ENCODE measurements at places on chromosomes 13 and 19.

DNA sequence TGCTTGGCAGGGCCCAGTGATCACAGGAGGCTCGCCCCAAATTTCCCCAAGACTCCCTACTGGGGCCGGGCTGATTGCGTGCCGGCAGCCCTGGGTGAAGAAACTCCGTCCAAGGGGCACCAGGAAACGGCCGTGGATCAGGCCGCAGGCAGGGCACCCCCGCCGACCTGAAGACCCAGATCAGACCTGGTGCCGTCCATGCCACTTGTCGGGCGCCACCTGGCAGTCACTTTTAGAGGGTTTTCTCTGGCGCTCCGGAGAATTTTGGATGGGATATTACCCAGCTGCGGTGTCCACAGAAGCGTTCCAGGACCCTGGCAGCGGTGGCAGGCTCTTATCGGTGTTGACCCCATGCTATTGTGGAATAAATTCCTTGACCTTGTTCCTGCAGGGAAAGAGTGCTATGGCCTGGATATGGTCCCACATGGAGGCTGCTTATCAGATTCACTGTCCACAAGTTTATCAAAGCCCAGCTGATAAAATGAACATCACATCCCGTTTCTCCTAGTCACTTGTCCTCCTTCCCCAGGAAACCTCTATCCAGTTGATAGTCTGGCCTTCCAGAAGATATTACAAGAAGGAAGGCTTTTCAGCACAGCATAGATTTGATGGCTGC is 38.2 kb downstream of the IGFL2 start:
- no peak for DNase-seq

GRCh38 chr19:33032218-33032781 is 32.4 kb downstream of the RHPN2 start:
- no peak for DNase-seq

DNA sequence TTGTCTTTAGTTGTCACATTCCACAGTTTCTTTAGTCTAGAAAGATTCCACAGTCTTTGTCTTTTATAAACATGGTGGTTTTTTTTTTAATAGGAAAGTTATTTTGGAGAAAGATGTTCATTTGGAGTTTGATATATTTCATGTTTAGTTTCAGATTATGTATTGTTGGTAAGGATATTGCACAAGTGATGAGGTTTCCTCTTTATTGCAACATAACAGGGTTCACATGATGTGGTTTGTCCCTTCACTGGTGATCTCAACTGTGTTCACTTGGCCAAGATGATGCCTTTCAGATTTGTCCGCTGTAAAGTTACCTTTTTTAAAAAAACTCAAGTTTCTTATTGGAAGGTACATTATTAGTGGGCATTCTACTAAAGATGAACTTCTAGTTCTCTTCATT is 3.2 kb downstream of the ZNF230 start:
- no peak for DNase-seq

- no peak for DNase-seq
Observed at GRCh38 chr19:38952395-38953165, 21.8 kb downstream of the MRPS12 start.

DNA sequence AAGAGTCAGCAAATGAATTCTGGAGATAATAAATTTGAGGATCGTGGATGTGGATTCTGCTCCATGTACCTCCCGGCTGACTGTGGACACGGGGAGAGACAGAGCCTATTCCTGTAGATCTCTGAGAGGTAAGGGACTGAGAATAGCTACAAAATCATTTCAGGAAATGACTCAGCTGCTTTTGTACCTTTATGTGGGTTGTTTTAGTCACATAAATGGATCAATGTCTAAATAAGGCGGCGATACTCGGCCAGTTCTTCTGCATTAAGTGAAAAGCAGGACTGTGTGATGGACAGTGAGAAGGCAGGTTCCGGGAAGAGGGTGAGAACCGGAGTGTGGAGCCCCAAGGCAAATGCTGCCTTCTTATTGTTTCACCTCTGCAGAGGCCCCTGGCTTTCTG is 128.1 kb downstream of the EFNB2 start:
- DNase-seq = no peak

- no peak for DNase-seq
Observed at GRCh38 chr13:49604570-49604969, 19.2 kb upstream of the RCBTB1 start.

DNA sequence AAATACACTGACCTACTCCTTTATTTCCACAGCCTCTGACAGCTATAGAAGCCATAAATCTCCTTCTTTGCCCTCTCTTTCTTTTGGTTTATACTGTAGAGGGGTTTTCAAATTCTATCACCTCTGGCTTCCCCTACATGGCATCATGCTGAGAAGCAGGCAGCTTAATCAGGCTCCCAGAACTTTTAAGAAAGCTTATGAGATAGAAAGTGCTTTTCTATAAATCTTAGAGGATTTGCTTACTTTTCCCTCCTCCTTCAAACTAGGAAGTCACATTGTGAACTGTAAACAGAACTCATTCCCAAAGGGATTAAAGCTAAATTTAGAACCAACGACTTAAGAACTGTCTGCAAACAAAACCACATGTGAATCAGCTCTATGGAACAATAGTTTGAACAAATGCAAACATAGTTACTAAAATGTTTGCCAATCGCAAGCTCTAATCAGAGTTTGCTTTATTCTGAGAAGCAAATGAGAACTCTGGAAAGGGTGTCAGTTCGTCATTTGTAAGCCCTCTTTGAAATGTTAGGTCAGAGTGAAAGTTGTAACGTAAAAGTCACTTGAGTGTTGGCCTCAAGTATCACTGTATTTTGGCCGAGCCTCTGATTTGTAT is 344.1 kb downstream of the RFC3 start:
- no peak for DNase-seq
